ENCODE measurements at places on chromosomes 11 and 22. TPM values are rescaled to one million over a fixed set of nuclear protein-coding genes. Genes with fewer than 3 reads are reported as not detected.

The OR51B5 gene
- not detected for total RNA-seq

The ZNF215 gene
- 6.4 TPM for total RNA-seq

The CBLIF gene
- not detected for total RNA-seq

The PLEKHB1 gene
- total RNA-seq: 21.0 TPM

The MS4A4A gene
- total RNA-seq: 49.7 TPM

The SPDYC gene
- total RNA-seq: not detected
